ENCODE measurements at places on chromosomes 3 and 15.

GRCh38 chr3:14333621-14334020 lies 68.8 kb upstream of the SLC6A6 start:
- no peak for DNase-seq

- DNase-seq = no peak
These were observed 34.1 kb upstream of the HES1 start for GRCh38 chr3:194101592-194102432.

DNA sequence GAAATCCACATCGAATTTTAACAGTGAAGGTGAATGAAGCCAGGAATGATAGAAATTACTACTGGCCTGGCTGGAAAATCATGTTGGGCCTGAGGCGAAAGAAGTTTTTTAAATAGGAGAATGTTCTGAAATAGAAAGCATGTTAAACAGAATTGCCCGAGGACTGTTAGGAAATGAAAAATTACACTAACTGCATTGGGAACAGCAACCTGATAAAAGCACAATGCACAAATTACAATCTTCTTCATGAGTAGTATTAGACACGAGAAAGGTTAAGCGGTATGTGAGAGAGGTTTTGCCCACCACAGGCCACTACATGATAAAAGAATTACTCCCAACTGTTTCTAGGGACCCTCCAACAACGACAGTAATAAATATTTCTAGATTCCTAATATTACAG lies 18.9 kb downstream of the GBE1 start:
- no peak for DNase-seq

DNA sequence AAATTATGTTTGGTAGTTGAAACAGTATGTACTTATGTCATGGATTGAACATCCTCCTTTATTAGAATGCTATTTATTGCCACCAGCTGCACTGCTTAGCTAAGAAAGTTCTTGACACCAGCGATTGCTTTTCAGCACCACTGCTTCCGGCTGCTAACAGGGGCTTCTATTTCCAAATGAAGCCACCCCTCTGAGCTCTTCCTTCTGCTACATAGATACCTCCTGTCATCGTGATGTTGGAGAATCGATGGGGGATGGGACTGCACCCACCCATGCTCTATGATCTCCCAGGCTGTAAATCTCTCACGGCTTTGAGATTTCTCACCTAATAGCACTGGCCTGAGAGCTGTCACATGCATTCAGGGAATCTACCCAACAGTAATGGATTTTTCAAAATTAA lies 259.2 kb downstream of the MEIS2 start:
- DNase-seq = no peak

GRCh38 chr15:89421219-89421618 lies 75.2 kb downstream of the RHCG start:
- DNase-seq = no peak
